ENCODE measurements at places on chromosomes 5 and 9.

DNA sequence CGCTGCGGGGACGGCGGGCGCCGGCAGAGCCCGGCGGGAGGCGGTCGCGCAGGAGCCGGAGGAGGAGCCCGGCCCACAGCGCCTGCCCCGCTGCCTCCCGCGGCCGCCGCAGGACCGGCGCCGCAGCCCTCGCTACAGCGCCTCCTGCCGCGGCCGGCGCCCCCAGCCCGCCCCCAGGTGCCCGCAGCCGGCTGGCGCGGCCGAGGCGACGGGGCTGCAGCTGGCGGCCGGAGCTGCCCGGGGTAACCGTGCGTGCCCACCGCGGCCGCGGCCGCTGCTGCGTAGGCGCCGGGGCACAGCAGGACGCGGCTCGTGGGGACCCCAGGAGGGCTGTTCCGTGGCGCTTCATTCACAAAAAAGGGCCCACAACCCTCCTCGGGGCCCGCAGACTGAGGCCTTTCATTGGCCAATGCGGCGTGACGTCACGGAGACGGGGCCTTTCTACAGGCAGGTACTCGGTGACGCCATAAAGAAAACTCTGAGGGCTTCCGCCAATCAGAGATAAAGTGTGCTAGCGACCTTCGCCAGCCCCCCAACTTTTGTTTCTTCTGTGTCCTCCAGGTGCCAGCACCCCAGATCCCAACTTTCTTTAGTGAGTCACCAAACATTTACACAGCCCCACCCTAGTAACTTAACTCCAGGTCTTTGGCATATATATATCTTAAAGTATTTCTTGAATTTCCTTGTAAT, at the start of gene CDC14B:
Gene CDC14B, minus strand, starts transcription at position 353 of the 690 bp plus-strand sequence. CDS start 465 bp downstream, outside the sequence.
- no peaks in the 10 kb centered on the region for H3K36me3 ChIP-seq
- DNase-seq, result peak; percentile 63
- H3K27ac ChIP-seq, result no peak within 1 kb of the TSS
- H3K4me1 ChIP-seq, result peaks cover 8% of the 10 kb centered on the region
- H3K27me3 ChIP-seq, result peaks cover 50% of the 10 kb centered on the region
- peak within 1 kb of the TSS; percentile 68 for H3K4me3 ChIP-seq

DNA sequence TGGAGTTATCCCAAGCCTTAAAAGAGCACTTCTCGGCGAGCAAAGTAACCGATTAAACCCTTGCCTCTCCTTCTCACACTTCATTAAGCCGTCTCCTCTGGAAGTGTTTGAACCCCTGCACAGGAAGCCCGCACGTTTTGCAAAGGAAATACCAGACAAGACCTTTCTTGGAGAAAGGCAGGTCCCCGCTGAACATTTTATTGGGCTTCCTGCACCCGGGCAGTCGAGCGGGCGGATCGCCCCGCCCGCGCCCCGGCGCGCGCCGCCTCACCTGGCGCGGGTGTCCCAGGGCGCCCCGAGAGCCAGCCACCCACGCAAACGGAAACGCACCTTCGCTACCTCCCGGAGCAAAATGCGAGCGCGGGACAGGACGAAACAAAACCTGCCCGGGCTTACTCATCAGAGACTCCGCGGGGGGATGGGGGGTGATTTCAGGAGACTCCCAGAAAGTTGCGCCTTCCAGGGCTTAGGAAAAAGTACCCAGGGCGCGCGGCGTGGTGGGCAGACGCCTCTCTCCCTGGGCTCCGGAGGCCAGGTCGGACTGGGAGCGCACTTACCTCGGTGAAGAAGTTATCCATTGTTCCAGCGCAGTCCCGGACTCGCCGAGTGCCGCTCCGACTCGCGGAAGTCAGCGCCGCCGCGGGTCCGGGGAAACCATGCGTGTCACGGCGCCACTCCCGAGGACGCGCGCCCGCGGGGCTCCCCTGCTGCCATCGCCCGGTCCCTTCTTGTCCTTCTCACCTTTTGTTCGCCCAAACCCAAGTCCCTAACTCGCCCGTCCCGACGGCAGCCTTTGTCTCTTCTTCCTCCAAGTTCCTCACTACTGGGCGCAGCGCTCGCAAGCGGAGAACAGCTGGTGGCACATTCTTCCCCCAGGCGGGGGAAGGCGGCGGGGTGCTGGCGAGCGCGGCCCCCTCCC, 598 bp downstream of the MYO10 start:
- H3K27me3 ChIP-seq, result peaks cover 67% of the 10 kb centered on the region
- no peaks in the 10 kb centered on the region for H3K36me3 ChIP-seq
- H3K27ac ChIP-seq, result no peak overlapping the region
- peak overlapping the region; percentile 80 for H3K4me3 ChIP-seq

- no peaks in the 10 kb centered on the region for H3K27me3 ChIP-seq
- H3K4me1 ChIP-seq, result peaks cover 30% of the 10 kb centered on the region
- DNase-seq, result no peak
Measured at GRCh38 chr5:179802207-179802883, 4.3 kb downstream of the MGAT4B start.

GRCh38 chr5:123778641-123779040, 266.7 kb downstream of the CSNK1G3 start:
- no peak overlapping the region for H3K27ac ChIP-seq

DNA sequence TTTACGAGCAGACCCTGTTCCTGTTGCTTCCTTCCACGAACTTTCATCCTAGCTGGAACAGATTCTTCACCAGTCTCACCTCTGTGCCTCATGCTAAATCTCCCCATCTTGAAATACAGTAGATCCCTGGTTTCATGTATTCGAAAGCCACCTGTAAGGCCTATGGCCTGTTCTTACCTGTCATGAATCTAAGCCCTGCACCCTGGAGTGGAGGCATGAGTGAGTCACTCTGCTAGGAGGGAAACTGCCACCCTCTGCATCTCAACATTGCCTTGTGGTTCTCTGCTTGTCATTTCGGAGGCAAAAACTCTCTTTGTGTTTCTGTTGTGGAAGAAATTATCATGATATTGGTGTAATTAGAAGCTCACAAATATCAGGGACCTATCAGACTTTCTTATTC, 320.0 kb downstream of the ENC1 start:
- H3K4me3 ChIP-seq, result no peak overlapping the region
- H3K4me1 ChIP-seq, result peaks cover 6% of the 10 kb centered on the region
- peaks cover 20% of the 10 kb centered on the region for H3K27me3 ChIP-seq
- H3K27ac ChIP-seq, result no peak overlapping the region
- no peaks in the 10 kb centered on the region for H3K36me3 ChIP-seq

DNA sequence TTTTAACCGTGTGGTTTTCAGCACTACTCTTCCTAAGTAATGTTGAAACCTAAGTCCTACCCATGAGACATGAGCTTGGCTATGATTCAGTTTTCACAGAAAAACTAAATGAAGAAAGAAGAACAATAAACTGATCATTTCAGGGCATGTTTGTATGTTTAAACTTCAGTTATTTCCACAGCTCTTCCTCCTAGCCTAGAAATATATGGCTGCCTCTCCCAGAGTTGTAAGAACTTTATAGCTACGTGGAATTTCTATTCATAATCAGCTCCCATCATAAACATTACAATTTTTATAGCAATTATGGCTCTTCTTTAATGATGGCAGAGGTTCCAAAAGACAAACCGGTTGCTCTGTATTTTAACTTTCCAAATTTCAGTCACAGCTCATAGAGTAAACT, 314.7 kb upstream of the ADAMTSL1 start:
- H3K27me3 ChIP-seq, result no peaks in the 10 kb centered on the region
- no peaks in the 10 kb centered on the region for H3K36me3 ChIP-seq
- no peak for DNase-seq
- H3K4me3 ChIP-seq, result no peak overlapping the region
- no peak overlapping the region for H3K27ac ChIP-seq
- H3K4me1 ChIP-seq, result no peaks in the 10 kb centered on the region

GRCh38 chr5:137145721-137146120, 353.4 kb downstream of the SPOCK1 start:
- no peaks in the 10 kb centered on the region for H3K4me1 ChIP-seq
- H3K27me3 ChIP-seq, result no peaks in the 10 kb centered on the region

DNA sequence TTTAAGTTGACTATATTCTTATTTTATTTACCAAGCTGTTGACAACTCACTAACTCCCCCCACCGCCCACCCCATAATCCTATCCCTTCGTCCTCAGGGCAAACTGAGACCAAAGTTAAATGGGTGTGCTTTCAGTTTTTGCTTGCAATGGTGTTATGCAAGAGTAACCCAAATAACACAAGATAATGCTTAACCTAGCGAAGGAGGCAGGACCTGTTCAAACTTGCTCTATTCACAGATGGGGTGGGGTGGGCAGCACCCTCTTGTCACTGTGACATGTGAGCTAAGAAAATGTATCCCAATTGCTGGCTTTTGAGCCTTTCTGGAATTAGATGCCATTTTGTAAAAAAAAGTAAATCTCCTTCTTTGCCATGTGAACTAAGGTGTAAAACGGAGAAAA, 40.4 kb downstream of the GLIS3 start:
- no peak overlapping the region for H3K27ac ChIP-seq
- H3K4me3 ChIP-seq, result no peak overlapping the region
- H3K4me1 ChIP-seq, result no peaks in the 10 kb centered on the region
- no peak for DNase-seq

DNA sequence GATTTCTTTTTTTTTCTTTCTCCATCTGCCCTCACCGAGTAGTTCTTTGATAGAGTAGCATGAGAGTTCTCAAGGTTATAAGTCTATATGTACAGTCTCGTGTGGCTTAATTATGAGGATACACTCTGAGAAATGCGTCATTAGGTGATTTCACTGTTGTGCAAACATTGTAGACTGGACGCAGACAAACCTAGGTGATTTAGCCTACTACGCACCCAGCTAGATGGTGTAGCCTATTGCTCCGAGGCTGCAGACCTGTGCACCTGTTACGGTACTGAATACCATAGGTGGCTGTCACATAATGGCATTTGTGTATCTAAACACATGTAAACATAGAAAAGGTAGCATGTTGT, 26.9 kb upstream of the CORO2A start:
- H3K36me3 ChIP-seq, result no peaks in the 10 kb centered on the region
- no peak for DNase-seq
- no peak overlapping the region for H3K27ac ChIP-seq
- H3K4me1 ChIP-seq, result no peaks in the 10 kb centered on the region
- no peaks in the 10 kb centered on the region for H3K27me3 ChIP-seq

DNA sequence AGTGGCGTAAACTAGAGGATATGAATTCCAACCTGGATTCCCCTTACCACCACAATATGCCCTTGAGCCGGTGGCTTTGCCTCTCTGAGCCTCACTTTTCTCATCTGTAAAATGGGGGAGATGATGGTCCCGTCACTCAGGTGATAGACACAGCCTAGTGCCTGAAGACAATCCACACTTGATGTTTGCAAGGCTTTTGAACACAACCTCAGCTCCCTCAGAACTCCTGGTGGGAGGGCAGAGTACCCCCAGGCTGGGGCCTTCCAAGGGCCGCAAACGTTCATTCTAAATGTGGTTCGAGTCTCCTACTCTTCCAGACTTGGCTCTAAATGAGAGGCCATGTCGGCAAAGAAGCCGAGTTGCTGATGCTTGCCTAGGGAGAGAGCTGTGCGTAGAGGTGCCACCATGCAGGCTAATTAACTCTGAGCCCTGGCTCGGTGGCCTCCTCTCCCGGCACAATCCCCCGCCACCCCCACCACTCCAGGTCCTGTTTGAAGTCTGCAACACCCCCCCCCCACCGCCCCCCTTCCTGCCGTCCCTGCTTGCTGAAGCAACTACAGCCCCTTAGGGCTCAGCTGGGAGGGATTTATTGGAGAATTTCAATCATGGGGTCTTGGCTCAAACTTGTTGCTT, 97.7 kb upstream of the LMX1B start:
- no peak for DNase-seq
- peaks cover 26% of the 10 kb centered on the region for H3K4me1 ChIP-seq
- no peak overlapping the region for H3K27ac ChIP-seq
- H3K36me3 ChIP-seq, result no peaks in the 10 kb centered on the region
- peak overlapping the region; percentile 11 for H3K4me3 ChIP-seq

- peaks cover 6% of the 10 kb centered on the region for H3K4me1 ChIP-seq
- no peaks in the 10 kb centered on the region for H3K27me3 ChIP-seq
- peak overlapping the region; percentile 91 for H3K27ac ChIP-seq
- DNase-seq, result peak; percentile 58
- no peaks in the 10 kb centered on the region for H3K36me3 ChIP-seq
- peak overlapping the region; percentile 83 for H3K4me3 ChIP-seq
Measured at GRCh38 chr9:6715755-6716643, 41.8 kb upstream of the KDM4C start.

- H3K27me3 ChIP-seq, result no peaks in the 10 kb centered on the region
- no peaks in the 10 kb centered on the region for H3K4me1 ChIP-seq
- no peaks in the 10 kb centered on the region for H3K36me3 ChIP-seq
- DNase-seq, result no peak
- H3K4me3 ChIP-seq, result no peak overlapping the region
- no peak overlapping the region for H3K27ac ChIP-seq
Measured at GRCh38 chr5:2587189-2588031, 164.1 kb downstream of the IRX2 start.

DNA sequence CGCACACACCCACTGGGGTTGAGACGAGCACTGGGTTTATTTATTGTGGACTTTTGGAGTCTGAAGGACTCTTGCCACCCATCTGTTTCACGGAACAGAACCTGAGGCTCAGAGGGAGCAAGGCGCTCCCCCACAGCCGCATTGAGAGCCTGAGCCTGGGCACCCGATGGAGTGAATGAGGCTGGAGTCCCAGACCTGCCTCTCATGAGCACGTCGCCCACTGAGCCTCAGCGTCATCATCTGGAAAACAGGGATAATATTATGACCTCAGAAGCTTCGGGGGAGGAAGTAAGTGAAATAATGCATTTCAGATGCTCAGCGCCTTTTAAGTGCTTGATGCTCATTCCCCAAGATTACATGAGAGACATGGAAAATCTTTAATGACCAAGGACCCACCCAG, 5.5 kb downstream of the NEK6 start:
- H3K27ac ChIP-seq, result no peak overlapping the region
- no peak for DNase-seq

- H3K36me3 ChIP-seq, result no peaks in the 10 kb centered on the region
- H3K27ac ChIP-seq, result no peak overlapping the region
- peaks cover 12% of the 10 kb centered on the region for H3K27me3 ChIP-seq
- peaks cover 21% of the 10 kb centered on the region for H3K4me1 ChIP-seq
- no peak for DNase-seq
Measured at GRCh38 chr5:168481330-168481788, 4.9 kb upstream of the RARS1 start.

Measured in activated T-helper 2 cell treated with anti-CD3 and anti-CD28 coated beads, Interferon-gamma antibody, Interleukin-2, Interleukin-4, amounts not matched to agents 10 μg/mL and 5 μg/mL and 100 μg/mL, durations not matched to agents 14 hours and 24 hours and 36 hours (primary cell).